ENCODE measurements at places on chromosomes 7 and 10.

- DNase-seq: no peak
Observed at GRCh38 chr10:30366351-30366750, 17.3 kb upstream of the MTPAP start.

GRCh38 chr10:95459446-95460045, 101.6 kb downstream of the SORBS1 start:
- no peak for DNase-seq

GRCh38 chr7:45420843-45421495, 153.2 kb upstream of the ADCY1 start:
- DNase-seq: no peak

GRCh38 chr7:31069860-31070555, 17.9 kb downstream of the ADCYAP1R1 start:
- DNase-seq: no peak

GRCh38 chr7:43591558-43592180, 8.8 kb downstream of the STK17A start:
- no peak for DNase-seq

GRCh38 chr10:97687785-97688781, 1.0 kb upstream of the AVPI1 start:
- DNase-seq: no peak

GRCh38 chr10:33025039-33025438, 67.0 kb upstream of the ITGB1 start:
- DNase-seq: no peak

GRCh38 chr7:95550546-95550945, 45.8 kb downstream of the PDK4 start:
- no peak for DNase-seq

DNA sequence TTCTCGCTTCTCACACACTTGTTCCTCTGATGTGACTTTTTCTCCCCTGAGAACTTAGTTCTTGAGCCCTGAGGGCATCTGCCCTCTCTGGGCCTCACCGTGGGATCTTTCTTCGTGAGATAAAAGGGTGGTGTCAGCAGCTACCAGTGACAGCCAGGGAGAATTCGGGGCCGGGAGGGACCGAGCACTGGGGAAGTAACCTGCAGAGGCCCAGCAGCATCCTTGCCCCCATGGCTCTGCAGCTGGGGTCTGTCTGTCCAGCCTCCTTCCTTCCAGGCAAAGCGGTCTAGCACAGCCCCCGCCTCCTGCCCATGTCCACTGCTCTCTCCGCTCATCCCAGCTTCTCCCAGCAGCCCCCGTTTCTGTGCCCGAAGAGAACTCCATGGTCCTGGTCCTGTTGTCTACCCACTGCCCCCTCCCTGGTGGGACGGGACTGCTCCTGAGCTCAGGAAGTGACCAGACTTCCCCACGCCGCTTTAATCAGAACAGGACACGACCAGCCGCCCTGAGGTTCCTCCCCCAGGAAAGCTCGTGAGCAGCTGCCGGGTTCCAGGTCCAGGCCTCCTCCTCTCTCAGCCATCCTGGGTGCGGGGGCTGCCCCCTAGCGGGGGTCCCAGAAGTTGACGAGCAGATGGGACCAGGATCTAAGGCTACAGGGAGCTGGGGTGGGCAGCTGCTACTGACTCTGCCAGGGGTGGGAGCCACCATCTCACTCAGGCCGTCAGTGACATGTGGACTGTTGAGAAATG, 187.5 kb downstream of the WDR37 start:
- no peak for DNase-seq

DNA sequence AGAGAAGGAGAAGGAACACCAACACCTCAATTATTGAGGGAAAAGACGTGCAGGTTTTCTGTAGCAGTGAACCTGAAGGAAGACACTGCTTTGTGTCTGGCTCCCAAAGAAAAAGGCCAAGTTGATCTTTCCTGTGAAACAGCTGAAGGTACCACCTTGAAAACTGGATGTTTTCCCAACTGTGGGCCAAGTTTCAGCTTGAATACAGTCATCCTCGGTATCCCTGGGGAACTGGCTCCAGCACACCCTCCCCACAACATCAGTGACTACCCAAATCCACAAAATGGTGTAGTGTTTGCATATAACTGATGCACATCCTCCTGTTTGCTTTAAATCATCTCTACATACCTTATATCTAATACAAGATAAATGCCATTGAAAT, 297.0 kb upstream of the PITRM1 start:
- no peak for DNase-seq

GRCh38 chr7:999149-999879, 16.3 kb downstream of the CYP2W1 start:
- DNase-seq: no peak

- no peak for DNase-seq
Observed at GRCh38 chr10:49183596-49184542, 4.3 kb downstream of the TMEM273 start.

- no peak for DNase-seq
Observed at GRCh38 chr10:110836706-110837105, 35.0 kb upstream of the PDCD4 start.

DNA sequence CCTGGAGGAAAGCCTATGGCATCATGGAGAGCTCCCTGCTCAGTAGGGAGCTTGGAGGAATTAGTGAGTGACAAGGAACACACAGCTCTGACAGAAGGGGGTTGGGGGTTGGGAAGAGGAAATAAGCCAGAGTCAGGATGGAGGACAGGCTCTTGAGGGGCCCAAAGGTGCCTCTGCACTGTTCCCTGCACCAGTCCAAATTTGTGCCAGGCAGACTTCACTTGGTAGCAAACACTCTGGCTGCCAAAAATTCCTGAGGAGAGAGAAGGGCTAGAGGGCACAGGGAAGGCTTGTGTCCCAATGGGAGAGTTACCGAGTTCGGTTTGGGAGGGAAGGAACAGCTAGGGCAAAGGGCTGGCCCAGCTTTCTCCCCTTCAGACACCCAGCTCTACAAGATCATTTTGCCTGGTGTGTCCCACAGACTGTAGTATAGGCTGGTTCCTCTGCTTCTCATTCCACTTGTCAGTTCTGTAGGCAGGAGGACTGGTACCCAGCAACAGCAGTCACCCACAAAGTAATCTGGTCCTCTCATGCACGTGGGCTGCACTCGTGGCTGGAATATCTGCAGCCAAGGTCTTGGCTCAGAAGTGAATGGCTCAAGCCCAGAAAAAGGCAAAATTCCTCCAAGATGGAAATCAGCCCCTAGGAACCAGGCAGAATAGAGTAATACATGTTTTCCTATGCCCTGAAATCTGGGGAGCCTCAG, 8.0 kb upstream of the KCNIP2 start:
- no peak for DNase-seq

- DNase-seq: no peak
Observed at GRCh38 chr10:108970016-108970415, 953.3 kb downstream of the XPNPEP1 start.

DNA sequence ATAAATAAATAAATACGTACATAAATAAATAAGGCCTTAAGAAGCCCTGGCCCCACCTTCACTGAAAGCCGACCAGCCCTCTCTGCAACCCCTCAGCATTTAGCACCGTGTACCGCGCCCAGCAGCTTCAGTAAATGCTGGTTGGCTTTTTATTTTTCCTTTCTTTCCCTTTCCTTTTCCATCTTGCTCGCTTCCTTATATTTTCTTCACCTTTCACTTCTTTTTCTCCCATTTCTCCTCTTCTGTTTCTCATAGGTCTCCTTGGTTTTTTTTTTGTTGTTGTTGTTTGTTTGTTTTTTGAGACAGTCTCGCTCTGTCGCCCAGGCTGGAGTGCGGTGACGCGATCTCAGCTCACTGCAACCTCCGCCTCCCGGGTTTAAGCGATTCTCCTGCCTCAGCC, 11.2 kb downstream of the ZAN start:
- no peak for DNase-seq

GRCh38 chr10:17134737-17135260, 5.2 kb upstream of the CUBN start:
- no peak for DNase-seq

GRCh38 chr7:117227091-117227490, 95.8 kb downstream of the WNT2 start:
- no peak for DNase-seq

DNA sequence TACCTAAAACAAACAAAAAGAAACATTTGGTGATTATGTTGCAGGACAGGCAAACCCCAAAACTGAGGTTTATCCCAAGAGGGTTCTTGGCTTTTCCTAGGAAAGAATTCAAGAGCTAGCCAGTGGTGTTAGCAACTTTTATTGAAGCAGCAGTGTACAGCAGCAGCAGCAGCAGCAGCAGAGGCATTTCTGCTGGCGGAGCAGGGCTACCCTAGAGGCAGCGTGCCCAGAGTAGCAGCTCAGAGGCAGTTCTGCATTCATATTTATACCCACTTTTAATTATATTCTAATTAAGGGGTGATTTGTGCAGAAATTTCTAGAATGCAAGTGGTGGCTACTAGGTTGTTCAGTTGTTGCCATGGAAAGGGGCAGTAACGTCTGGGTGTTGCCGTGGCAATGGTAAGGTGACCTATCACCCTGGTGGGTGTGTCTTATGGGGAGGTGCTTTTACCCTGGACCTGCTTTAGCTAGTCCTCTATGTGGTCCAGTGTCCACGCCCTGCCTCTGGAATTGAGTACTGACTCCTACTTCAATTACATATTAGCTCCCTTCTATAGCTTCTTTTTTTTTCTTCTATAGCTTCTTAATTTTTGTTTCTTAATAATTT, 53.9 kb downstream of the VCL start:
- DNase-seq: no peak

GRCh38 chr7:45888185-45888992, at the start of gene IGFBP1:
TSS of gene IGFBP1 (plus strand) at chr7:45888488. CDS start at chr7:45888653, 165 bp downstream.
- DNase-seq: no peak

- peak; percentile 83 for DNase-seq
Observed at GRCh38 chr7:35799846-35800717, 775 bp upstream of the SEPTIN7 start.

GRCh38 chr10:101903827-101904550, 60.4 kb upstream of the KCNIP2 start:
- peak; percentile 16 for DNase-seq

DNA sequence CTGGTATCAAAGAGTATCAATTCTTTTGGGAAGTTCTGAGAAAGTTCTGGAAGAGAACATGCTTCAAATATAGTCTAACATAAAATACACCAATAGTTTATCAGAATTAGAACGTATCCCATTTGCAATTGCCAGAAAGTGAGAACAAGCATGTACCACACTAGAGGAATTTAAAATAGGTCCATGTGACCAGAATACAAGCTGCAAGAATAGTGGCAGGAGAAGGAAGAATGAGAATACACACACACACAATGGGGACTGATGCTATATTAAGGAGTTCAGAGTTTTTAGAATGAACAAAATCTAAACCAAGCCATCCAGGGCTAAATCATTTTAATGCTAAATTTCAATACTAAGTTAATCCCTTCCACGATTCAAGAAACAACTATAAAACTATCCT, 99.1 kb upstream of the TMEM168 start:
- DNase-seq: no peak
